Pancreas (tissue), 10 donors: ENCODE measurements at places on chromosomes 3 and 15.

GRCh38 chr3:10949197-10949596 is 43.4 kb upstream of the SLC6A1 start:
- no peak for DNase-seq

GRCh38 chr3:39349080-39349479 is 19.6 kb downstream of the CCR8 start:
- no peak for DNase-seq

DNA sequence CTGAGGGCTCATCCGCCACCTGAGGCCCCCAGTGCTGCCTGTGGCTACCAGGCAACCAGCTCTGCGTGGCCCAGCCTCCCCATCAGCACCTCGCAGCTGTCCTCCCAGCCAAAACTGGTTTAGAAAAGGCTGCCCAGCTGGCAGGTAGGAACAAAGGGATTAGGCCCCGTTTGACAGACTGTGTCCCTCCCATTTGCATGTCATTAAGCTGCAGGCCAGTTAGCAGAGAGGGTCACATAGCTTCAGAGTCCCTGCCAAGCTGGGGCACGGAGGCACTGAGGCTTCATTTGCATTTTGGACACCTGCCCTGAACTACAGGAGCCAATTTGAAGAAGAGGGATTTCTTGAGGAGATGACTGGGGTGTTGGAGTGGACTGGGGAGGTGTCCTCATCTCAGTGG is 177.9 kb downstream of the TLE3 start:
- DNase-seq: no peak

- no peak for DNase-seq
Measured at GRCh38 chr3:127307916-127308315, 20.1 kb upstream of the PRR20G start.

GRCh38 chr15:29139540-29140459 is 129.8 kb downstream of the NSMCE3 start:
- DNase-seq: no peak

DNA sequence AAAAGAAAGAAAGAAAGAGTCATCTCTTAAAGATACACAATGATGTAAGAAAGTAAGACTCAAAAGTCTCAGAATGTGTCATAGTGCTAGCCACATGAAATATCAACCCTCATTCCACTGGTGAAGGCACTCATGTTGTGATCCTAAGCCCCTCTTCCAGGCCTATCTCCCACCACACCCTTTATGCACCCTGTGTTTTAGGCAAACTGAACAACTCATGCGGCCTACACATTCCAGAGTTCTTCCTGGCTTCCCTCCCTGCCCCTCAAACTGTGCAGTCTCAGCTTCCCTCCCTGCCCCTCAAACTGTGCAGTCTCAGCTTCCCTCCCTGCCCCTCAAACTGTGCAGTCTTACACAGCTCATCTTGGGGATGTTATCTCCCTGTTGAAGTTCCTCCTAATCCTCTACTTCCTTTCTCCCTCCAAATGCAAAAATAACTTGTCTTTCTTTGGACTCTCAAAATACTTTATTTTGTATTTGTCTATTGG is 69.0 kb upstream of the FNDC3B start:
- DNase-seq: no peak

DNA sequence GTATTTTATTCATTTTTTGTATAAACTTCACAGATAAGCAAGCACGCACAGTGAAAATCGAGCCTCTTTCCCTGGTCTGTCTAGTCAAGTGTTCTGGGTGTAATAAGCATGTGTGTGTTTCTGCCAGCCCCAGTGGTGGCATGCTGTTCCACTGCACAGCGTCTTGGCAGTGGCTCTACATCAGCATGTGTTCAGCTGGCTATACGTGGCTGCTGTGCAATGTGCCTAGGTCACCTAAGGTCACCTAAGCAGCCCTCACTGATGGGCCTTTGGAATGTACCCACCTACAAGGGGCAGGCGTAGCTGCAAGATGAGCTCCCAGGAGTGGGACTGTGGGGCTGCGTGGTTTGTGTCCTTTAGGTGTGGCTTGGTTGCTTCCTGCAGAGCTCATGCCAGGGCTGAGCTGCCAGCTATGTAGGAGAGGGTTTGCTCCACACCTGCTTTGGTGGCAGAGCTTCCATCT is 4.9 kb downstream of the LIMD1 start:
- DNase-seq: no peak

DNA sequence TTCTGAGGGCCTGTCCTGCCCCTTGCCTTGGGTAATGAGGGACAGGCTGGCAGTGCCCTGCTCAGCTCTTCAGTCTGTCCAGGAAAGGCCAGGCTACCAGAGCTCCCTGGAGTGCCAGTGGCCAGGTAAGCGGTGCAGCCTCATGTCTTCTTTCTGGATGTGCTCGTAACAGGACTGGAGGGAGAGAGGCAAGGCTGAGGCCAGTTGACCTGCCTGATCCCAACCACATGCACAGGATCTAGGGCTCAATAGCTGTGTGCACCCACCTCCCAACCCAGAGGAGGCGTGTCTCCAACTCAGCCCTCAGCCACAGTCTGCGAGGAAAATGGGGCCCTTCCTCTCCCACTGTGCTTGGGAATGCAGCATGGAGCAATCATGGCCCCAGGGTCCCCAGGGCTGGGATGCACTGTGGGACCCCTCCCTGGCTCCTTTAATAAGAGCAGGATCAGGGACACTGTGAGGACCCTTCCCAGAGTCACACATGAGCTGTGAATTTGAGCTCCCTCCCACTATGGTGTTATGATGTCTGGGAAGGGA is 22.5 kb downstream of the ALS2CL start:
- DNase-seq: peak; percentile 6

- DNase-seq: no peak
Measured at GRCh38 chr3:22147161-22147560, 396.2 kb upstream of the ZNF385D start.

DNA sequence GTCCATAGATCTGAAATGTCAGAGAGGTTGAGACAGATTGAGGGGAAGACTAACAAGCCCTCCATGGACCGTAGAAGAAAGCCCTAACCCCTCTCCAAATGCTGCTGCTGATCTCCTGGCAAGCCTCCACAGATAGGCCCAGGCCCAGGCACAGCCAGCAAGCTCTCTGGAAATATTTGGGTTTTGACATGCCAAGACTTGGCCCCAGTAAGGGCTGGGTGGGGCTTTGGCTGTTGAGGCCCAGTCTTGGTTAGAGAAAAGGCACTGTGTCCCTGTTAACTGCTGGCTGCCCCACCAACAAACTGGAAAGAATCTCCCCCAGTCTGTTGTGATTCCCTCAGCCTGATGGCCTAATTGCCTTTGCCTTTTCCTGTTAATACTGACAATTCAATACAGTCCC is 208.8 kb upstream of the CTDSPL start:
- DNase-seq: no peak

- no peak for DNase-seq
Measured at GRCh38 chr3:178602856-178603255, 66.6 kb downstream of the KCNMB2 start.

DNA sequence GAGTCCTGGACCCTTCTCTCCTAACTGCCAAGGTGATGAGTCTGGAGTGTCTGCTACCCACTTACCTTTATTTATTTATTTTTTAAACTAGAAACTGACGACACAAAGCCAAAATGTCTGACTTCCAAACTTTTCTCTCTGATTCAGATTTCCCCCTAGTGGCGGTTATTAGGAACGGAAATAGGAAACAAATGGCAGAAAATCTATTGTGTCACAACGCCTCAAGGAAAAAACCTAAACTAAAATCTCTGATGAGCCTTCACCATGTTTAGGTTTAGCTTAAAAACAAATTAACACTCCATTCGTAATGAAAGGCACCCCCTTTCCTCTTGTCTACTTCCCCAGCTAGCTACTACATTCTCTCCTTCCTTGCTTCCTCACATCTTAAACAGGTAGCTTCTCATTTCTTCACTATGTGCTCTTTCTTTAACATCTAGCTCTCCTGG is 94.0 kb upstream of the MEX3B start:
- no peak for DNase-seq

DNA sequence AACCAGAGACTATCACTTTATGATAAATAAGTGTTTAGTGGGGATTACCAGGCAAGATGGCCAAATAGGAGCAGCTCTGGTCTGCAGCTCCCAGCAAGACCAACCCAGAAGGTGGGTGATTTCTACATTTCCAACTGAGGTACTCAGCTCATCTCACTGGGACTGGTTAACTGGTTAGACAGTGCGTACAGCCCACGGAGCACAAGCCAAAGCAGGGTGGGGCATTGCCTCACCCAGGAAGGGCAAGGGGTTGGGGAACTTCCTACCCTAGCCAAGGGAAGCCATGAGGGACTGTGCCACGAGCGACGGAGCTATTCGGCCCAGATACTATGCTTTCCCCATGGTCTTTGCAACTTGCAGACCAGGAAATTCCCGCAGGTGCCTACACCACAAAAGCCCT is 171.0 kb downstream of the CTNNB1 start:
- no peak for DNase-seq

DNA sequence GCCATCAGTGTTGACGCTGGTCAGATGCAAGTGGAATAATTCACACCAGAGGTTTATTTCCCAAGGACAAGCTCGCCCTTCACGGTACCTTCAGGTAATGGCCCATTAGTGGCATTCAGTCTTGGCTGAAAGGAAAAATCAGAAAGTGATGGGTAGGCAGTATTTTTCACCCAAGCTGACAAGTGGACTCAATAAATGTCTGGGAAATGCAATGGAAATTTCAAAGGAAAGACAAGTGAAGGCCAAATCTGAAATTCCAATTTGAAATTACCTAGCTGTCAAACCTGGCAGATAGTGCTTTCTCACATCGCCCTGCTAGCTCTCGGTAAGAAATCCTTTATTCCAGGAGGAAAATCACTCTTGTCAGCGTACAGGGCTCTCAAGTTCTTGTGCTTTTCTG is 413.5 kb downstream of the OCA2 start:
- no peak for DNase-seq

GRCh38 chr3:42489937-42490227 is 12.6 kb upstream of the VIPR1 start:
- no peak for DNase-seq

- DNase-seq: no peak
Measured at GRCh38 chr3:102570511-102570910, 135.7 kb downstream of the ZPLD1 start.

GRCh38 chr3:12752809-12753208 is 6.2 kb downstream of the TMEM40 start:
- DNase-seq: no peak

DNA sequence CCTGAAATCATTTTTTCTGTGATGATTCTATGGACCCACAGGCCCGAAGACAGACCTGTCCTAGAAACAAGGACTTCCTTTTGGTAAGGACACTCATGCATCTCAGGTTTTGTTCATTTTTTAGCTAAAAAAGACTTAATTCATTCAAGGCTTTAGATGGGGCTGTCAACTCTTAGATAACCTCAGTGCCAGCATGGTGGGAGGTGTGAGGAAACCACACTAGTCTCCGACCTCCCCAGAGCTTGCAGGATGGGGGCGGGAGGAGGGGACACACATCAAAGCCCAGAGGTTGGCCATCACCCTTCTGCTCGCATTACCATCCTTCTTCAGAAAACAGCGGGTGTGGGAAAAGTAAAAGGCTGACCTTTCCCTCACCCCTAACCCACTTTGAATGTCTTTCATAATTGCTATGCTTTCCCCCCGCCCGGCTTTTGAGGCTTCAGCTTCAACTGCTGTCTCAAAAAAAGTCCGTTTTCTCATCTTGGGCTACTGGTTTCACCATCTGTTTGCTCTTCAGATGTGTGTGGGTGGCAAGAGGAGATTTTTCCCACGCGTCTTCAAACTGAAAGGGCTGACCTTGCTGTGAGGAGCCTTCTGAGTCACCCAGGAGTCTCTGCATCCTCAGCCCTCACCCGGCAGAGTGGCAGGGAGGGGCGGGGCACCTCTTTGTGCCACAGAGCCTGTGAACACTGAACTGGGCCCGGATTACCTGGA is 27.6 kb upstream of the CXCR6 start:
- DNase-seq: peak; percentile 45

- DNase-seq: no peak
Measured at GRCh38 chr3:123552095-123552714, 32.6 kb downstream of the HACD2 start.

- DNase-seq: no peak
Measured at GRCh38 chr3:194014756-194015155, 121.2 kb upstream of the HES1 start.
